ENCODE measurements at places on chromosomes 7 and 10. TPM values are rescaled to one million over a fixed set of nuclear protein-coding genes. Genes with fewer than 3 reads are reported as not detected.

The HOXA3 gene
- 2.1 TPM for total RNA-seq

The FAM13C gene
- 0.08 TPM for total RNA-seq

The KMT2E gene
- 30.5 TPM for total RNA-seq

The NOBOX gene
- not detected for total RNA-seq

The SPDYE1 gene
- total RNA-seq, result not detected

The MET gene
- 76.1 TPM for total RNA-seq

The HABP2 gene
- total RNA-seq, result not detected

The CAMK2B gene
- 0.04 TPM for total RNA-seq

The ZDHHC6 gene
- 27.6 TPM for total RNA-seq

The CYP3A7 gene
- not detected for total RNA-seq

The NKX1-2 gene
- 2.6 TPM for total RNA-seq

The RINT1 gene
- 12.5 TPM for total RNA-seq

The HHEX gene
- total RNA-seq, result 0.19 TPM

The FAM25C gene
- total RNA-seq, result not detected

Data from hair follicular keratinocyte (primary cell).